Activated CD4-positive, alpha-beta T cell treated with anti-CD3 and anti-CD28 coated beads, Interleukin-2, amount 50 U/mL, for 1 hour (primary cell): ENCODE measurements at places on chromosomes 4 and X.

GRCh38 chr4:186726426-186727168, 2.9 kb upstream of the FAT1 start:
- DNase-seq = no peak

DNA sequence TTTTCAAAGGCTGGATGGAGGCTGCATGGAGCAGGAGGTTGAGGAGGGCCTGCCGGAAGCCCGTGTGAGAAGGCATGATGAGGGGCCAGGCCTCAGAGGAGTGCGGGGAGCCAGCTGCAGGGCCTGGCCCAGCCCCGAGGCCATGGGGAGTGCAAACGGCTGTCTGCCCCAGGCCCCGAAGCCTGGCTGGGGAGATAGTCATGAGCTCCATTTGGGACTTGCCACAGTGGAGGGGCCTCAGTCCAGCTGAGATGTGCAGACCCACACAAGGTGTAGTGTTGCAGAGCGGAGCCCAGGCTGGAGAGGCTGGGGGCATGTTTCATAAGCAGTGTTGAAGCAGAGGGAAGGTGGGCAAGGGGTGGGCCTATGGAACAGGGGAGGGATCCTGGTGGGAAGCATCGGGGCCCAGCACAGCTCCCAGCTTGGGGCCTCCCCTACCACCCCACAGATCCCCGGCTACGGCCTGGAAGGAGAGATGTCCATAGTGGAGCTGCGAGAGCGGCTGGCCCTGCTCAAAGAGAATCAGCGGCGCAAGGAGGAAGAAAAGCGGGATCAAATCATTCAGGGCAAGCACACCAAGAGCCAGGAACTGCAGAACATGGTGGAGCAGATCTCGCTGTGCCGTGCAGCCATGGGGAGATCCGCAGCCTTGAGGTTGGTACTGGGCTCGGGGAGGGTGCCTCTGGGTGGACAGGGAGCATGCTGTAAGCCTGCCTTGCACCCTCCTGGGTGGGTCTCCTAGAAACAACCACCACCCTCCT, 9.1 kb upstream of the RNF4 start:
- DNase-seq = no peak

- no peak for DNase-seq
Observed at GRCh38 chr4:143292858-143293257, 43.8 kb upstream of the GAB1 start.

DNA sequence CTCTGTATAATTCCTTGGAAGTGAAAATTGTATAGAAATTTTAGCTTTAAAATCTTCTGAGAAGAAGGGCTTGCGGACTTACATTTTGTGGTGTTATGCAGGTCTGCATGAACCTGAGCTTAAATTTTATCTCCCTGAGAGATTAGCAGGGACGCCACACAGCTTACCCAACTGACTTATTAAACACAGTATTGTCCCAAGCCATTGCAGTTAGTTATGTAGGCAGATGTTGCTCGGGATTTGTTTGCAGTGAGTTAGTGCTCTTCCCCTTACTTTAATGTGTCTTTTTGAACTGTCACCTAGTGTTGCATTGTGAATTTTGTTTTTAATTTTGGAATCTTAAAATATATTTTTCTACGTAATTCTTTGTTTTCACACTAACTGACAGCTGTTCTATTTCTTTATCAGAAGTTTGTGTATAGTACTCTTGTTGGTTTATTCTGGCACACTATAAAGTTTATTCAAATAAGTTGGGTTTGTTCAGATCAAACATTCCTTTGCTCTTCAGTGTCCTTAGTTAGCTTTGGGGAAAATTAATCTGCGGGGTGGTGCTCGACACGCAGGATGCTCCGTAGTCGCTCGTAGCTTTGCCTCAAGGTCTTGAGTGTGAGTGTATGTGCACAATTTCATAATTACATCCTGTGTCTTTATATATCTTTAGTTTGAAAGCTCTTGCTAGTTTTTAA, 145.4 kb downstream of the STIM2 start:
- DNase-seq = no peak

GRCh38 chr4:14867847-14868246, 134.4 kb upstream of the CPEB2 start:
- no peak for DNase-seq

DNA sequence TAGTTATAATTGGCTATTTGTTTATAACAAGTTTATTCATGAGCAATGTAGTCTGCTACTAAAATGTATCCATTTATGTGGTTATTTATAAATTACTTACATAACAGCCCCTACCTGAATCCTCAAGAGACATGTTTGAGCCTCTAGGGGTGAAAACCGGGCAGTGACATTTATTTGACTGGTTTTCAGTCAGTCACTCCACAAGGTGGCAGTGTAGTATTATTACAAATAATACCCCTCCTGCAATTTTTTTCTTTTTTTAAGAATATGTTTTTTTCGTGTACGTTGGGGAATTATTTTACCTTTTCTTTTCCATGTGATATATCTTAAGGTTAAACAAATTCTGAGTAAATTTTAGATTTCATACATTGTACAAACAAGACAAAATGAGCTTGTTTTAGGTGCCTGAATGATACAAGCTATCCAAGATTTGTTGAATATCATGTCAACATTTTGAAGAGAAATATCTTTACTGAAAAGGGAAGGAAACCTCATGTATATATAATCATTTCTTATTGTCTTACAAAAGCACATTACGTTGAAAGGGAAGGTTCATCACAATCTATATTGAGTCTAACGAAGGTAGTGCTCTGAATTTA, 598.7 kb upstream of the TECRL start:
- DNase-seq = no peak
